ENCODE measurements at places on chromosomes 13 and 19. TPM values are rescaled to one million over a fixed set of nuclear protein-coding genes. Genes with fewer than 3 reads are reported as not detected.

DNA sequence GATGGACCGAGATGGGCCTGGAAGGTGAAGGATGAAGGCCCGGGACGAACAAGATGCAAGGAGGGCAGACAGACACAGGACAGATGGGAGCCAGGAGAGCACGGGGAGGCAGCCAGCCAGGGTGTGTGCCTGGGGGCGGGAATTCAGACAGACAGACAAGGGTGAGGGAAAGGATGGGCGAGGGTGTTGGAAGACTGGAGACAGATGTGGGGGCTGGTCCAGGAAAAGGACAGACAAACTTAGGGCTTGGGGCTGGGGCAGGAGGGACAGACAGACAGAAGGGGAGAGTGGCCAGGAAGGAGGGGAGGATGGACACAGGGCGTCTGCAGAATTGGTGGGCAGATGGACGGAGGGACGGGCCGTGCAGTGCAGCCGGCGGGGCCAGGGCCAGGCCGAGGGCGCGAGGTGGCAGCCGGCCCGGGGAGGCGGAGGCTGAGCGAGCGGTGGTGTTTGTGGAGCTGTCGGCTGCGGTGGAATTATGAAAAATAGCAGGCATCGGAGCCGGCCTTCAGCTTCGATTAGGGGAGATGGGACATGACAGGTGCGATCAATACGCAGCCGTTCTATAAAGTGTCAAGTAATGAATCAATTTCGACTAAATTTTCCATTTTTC is 4.6 kb upstream of the ERFL start:
- no peak for DNase-seq

GRCh38 chr19:31504221-31504620 is 155.0 kb upstream of the TSHZ3 start:
- DNase-seq = no peak

GRCh38 chr13:111547726-111548273 is 227.4 kb downstream of the TEX29 start:
- DNase-seq = peak; percentile 6

- no peak for DNase-seq
Observed at GRCh38 chr13:51426982-51427381, 25.9 kb downstream of the INTS6 start.

- DNase-seq = no peak
Observed at GRCh38 chr13:111952032-111952431, 114.9 kb upstream of the SOX1 start.

DNA sequence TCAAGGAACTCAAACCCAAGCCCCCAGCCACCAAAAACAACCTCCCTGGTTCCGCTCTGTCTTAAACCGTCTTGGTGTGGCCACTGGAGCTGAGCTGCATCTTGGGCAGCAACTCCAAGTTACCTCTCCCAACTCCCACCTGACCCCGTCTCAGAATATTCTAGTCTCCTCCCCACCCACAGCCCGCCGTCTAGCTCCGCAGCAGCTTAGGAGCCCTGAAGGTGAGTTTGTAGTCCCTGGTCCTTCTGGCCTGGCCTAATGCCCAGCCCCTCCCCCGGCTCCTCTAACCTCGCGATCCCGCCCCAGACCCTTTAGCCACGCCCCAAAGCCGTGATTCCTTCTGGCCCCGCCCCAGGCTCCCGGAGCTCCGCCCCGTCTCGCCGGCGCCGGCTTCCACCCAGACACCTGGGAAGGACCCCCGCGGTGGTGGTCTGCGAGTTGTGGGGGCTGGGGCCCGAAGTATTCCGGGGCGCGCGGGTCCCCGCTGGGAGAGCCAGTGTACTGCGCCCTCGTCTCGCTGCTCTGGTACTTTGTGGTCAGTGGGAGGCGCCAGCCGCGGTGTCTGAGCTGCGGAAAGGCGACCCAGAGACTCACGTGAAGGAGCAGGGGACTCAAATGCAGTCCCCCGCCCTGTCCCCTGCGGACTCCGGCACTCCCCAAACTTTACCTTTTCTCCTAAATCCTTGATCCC is 2.5 kb upstream of the LHB start:
- peak; percentile 89 for DNase-seq

The ZIK1 gene
- total RNA-seq = 0.95 TPM

The SLC7A10 gene
- 0.22 TPM for total RNA-seq

The SOHLH2 gene
- not detected for total RNA-seq

The NLRP5 gene
- not detected for total RNA-seq
